Spinal cord (tissue), 10 donors: ENCODE measurements at places on chromosomes 7 and 10. TPM values are rescaled to one million over a fixed set of nuclear protein-coding genes. Genes with fewer than 3 reads are reported as not detected.

- no peak for DNase-seq
Measured at GRCh38 chr10:9137368-9137767, 1082.9 kb downstream of the GATA3 start.

- no peak for DNase-seq
Measured at GRCh38 chr10:62590306-62590705, 214.2 kb upstream of the ADO start.

GRCh38 chr7:73840715-73841379 lies 1.5 kb downstream of the METTL27 start:
- DNase-seq = no peak

- DNase-seq = peak; percentile 51
Measured at GRCh38 chr10:132588301-132589013, 50.9 kb downstream of the INPP5A start.

- DNase-seq = no peak
Measured at GRCh38 chr10:63145782-63146181, 12.7 kb downstream of the NRBF2 start.

Gene SPDYE16
- not detected for total RNA-seq

Gene C10orf53
- total RNA-seq = 0.11 TPM

Gene LRRC61
- 8.1 TPM for total RNA-seq

Gene PIK3AP1
- 4.3 TPM for total RNA-seq

Gene NODAL
- 2.1 TPM for total RNA-seq

Gene PBLD
- 7.9 TPM for total RNA-seq

Gene TNKS2
- total RNA-seq = 91.9 TPM
